Left ventricle myocardium superior (tissue), 1 donor: ENCODE measurements at places on chromosomes 13 and 19.

- DNase-seq: no peak
Observed at GRCh38 chr13:28320209-28320608, 174.7 kb downstream of the FLT1 start.

GRCh38 chr19:55688422-55689218, 13.6 kb downstream of the EPN1 start:
- peak; percentile 20 for DNase-seq

DNA sequence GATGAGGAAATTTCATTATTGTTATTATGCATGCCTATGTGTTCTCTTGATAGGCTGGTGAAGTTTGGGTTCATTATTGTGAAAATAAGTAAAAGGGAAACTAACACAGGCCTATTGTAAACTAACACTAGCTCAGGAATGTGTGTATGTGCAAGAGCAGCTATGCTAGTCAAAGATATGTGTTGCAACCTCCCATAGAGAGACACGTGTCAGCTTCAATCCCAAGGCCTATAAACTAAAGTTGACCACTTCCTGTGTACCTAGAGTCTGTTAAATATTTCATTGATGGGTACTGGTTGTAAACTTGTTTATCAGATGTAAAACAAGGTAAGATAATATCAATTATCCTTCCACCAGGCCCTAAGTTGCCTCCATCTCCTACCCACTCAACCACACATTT, 44.7 kb upstream of the ZNF30 start:
- DNase-seq: no peak

DNA sequence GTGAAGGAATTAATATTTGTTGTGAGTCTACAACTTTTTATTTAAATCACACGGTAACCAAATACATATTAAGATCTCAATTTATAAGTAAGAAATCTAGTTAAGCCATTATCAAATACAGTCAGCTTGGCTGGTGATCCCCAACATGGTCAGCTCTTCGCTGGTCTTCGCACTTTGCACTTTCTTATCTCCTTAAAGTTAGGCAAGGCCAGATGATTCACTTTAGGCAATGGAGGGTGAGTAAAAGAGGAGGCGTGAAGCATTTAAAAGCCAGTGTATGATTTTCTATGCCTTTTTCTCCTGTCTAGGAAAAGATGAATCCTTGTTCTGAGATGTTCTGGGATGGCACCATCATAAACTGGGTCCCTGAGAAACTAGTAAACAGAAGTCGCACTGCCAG, 793.7 kb upstream of the ARGLU1 start:
- no peak for DNase-seq

- no peak for DNase-seq
Observed at GRCh38 chr19:46926170-46927071, 65.6 kb downstream of the ARHGAP35 start.

- DNase-seq: no peak
Observed at GRCh38 chr13:73993661-73994060, 140.5 kb downstream of the KLF12 start.

GRCh38 chr13:91312324-91312723, 35.2 kb upstream of the MIR17HG start:
- no peak for DNase-seq
